ENCODE measurements at places on chromosomes 2 and 18.
A peak's percentile ranks its signal among the peaks of the same experiment; 100 is the strongest.

DNA sequence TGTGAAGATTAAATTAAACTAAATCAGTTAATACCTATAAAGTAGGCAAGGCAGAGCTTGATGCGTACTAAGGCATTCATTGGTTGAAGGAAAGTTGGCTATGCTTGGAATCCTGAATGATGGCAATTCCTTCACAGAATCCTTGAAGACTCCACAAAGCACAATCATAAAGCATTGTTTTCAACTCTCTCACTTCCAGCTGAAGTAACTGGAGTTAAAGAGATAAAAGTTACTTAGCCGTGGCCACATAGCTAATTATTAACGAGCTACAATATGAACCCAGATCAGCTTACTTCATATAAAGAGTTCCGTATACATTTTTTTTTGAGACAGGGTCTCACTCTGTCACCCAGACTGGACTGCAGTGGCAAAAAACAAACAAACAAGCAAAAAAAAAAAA lies 483.9 kb upstream of the DDX18 start:
- no peak for DNase-seq

- no peak for DNase-seq
These were observed 66.4 kb upstream of the BOD1L2 start for GRCh38 chr18:57080479-57080878.

DNA sequence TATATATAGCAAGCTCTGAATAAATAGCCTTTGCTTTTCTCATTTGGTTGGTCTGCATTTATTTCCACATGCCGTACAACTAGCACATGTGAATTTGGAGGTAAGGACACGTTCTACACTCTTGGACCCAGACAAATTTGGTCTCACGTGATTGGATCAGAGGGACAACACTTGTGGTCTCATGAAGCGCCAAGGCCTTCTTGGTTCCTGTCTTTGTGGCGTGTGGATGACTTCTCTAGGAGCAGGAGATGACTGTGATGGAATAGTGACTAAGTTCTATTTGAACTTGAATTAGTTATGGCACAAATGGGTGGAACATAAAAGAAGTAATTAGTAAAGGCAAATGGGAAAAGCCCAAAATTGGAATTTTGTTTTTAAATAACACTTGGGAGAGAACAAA lies 206.9 kb downstream of the BCL2 start:
- no peak for DNase-seq

- no peak for DNase-seq
These were observed 30.1 kb downstream of the KCTD18 start for GRCh38 chr2:200479692-200480265.

GRCh38 chr2:100339823-100340222 lies 17.5 kb upstream of the LONRF2 start:
- DNase-seq, result no peak

DNA sequence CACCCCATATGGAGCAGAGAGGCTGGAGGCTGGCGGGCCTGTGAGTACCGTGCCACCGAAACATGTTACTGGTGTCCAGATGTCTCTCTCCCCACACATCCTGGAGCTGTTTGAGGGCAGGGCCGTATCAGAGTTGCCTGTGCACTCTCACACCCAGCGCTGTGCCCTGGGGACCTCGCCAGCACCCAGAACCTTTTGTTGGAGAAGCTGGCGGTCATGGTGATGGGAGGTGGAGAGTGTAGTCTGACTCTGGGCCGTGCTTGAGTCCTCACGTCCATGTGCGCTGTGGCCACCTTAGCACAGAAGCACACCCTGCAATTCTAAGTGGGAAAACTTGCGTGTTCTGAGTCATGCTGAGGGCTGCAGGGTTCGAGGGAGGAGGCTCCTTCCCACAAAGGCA lies 259.2 kb downstream of the NDUFA10 start:
- no peak for DNase-seq

DNA sequence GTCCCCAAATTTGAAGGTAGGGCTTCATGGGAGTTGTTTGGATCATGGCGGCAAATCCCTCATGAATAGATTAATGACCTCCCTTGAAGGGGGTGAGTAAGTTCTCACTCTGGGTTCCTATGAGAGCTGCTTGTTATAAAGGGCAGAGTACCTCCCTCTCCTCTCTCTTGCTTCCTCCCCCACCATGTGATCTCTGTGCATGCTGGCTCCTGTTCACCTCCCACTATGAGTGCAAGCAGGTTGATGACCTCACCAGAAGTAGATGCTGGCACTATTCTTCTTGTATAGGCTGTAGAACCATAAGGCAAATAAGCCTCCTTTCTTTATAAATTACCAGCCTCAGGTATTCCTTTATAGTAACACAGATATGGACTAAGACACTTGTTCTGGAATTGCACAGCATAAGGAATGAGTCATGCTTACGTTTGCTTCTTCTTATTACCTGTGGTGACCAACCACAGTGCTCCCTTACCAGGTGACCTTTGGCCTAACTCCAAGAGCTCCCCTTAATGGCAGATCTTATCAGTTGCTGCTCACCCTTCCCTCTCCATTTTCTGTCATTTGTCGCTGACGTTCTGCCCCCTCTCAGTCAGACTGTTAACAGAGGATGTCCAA lies 559.5 kb upstream of the GCFC2 start:
- DNase-seq, result no peak

DNA sequence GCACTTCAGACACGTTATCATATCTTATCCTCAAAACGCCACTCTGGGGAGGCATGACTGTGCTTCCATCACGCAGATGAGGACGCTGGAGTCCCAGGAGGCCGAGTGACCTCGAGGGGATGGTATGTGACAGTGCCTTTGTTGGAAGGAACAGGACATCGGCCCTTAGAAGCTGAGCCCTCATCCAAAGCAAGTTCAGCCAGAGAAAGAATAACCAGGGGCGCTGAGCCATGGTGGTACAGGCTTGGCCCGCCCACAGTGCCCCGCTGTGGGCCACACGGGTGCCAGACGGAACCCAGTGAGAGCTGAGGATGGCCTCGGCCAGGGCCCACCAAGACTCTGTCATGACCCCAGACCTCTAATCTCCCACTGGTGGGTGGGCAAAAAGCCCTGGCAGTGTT lies 31.3 kb downstream of the HS1BP3 start:
- DNase-seq, result no peak

GRCh38 chr18:45107425-45107824 lies 426.7 kb downstream of the SETBP1 start:
- DNase-seq, result no peak

DNA sequence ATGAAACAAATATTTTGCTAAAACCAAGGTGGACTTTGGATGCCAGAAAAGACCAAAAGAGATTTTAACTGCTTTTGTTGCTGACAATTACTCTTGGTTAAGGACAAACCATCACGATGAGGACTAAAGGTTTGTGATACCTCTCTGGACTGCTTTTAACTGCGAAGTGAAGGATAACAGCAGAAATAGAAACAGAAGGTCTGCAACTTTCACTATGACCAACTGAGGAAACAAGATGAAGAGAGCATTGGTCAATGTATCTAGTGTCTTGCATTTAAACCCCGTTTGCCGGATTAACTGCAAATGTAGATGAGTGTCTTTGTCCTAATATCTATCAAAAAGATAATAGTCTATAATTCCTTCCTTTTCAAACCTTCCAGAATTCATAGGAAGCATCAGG lies 541.7 kb downstream of the ERBB4 start:
- DNase-seq, result no peak

DNA sequence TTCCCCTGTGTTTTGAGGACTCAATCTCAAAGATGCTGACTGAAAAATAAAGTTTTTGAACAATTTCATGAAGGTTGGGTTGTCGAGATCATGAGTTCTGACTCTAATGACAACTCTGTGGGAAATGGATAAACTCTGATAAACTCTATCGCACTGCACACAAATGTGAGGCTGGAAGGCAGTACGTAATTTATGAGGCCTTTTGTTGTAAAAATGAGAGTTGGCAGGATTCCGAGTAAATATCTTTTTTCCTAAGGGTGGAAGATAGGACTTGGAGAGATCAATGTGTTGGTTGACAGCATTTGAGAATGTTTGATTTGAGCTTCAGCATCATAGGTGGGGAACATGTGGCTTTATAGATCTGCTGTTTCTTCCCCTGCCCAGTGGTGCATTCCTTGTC lies 90.4 kb downstream of the SPTBN1 start:
- DNase-seq, result no peak

DNA sequence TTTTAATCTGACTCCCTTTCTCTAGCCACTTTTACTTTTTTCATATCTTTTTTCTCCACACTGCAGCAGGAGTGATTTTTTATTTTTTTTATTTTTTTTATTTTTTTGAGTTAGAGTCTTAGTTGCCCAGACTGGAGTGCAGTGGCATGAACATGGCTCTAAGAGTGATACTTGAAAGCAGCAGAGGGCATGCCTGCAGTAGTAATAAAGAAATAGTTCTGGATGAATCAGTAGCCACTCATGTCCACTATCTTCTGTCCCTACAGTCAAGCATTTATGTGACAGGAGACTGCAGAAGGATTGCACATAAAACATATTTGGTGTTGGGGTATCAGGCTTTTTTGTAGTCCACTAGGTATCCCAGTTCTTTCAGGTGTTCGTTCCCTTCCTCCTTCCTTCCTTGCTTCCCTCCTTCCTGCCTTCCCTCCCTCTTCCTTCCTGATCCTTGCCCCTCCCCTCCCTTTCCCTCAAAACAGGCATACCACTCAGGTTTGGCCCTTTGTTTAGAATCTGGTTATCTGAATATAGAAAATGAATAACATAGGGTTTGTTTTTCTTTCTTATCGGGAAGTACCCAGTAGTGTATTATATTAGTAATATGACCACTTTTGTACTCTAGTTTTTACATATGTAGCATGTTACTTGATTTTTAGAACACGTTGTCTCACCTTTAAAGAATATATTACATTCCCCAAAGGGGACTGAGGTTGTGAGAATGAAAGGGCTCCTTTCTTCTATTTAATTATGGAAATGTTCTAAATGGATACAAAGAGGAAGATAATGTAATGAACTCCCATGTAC lies 23.5 kb downstream of the MIB1 start:
- DNase-seq, result no peak

DNA sequence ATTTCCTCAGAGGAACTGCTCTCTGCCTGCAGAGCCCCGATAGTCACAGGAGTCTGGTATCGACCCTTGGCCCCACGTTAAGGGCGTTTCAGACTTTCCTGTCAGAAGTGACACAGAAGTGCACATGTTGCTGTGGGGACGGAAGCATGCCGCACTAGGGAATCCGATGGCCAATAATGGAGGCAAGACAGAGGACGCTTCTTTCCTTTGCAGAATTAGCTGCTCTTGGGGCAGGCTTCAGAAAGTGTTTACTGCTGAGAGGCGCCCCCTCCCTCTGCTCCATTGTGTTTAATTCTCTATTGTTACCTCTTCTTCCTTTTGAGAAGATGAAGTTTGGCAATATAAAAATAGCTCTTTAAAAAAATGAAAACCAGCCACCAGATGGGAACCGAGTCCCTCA lies 118.6 kb upstream of the EML6 start:
- DNase-seq, result no peak

DNA sequence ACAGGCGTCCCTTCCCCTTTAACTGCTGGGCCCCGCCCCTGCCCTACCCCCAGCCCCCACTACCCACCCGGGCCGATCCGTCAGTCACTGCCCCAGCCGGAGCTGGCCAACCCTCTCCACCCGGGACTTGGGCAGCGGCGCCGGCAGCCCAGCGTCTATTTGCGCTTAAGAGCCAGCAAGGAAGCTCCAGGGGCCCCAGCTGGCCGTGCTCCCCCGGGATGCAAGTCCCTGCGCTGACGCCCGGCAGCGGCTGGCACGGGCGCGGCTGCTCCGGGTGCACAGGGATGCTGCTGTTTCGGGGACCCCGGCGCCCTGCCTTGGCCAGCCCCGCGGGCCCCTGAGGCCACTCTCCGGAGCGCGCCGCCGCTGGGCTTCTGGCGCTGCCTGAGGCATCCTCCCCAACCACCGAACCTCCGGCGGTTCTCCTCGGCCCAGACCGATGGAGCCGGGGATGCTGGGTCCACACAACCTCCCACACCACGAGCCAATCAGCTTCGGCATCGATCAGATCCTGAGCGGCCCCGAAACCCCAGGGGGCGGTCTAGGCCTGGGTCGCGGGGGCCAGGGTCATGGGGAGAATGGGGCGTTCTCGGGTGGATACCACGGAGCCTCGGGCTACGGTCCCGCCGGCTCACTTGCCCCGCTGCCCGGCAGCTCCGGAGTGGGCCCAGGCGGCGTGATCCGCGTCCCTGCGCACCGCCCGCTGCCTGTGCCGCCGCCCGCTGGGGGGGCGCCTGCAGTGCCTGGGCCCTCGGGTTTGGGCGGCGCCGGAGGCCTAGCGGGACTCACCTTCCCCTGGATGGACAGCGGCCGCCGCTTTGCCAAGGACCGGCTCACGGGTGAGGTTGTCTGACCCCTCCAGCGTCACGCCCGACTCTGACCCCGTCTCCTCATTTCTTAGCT lies at the start of gene TLX2:
Gene TLX2, plus strand, starts transcription at position 83 of the 903 bp plus-strand sequence. Its CDS starts 357 bp downstream, at position 440.
- DNase-seq, result no peak

GRCh38 chr2:86301711-86302202 lies 35.7 kb downstream of the REEP1 start:
- no peak for DNase-seq

DNA sequence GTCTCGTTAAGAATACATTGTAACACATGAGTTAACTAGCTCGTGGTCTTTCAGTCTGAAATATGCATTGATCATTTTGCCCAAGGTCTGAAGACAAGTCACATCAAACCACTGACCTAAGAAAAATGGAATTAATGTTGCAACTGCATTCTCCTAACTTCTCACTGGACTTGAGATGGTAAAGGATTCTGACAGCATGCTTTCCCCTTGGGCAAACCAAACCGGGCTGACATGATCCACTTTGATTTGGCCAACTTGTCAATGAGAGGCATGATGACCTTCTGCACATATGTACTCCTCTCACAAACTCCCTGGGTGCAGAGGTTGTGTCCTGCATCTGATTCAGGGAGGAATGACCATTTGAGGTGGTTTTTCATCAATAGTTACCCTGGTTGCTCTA lies 1982.5 kb upstream of the PIK3C3 start:
- DNase-seq, result no peak

DNA sequence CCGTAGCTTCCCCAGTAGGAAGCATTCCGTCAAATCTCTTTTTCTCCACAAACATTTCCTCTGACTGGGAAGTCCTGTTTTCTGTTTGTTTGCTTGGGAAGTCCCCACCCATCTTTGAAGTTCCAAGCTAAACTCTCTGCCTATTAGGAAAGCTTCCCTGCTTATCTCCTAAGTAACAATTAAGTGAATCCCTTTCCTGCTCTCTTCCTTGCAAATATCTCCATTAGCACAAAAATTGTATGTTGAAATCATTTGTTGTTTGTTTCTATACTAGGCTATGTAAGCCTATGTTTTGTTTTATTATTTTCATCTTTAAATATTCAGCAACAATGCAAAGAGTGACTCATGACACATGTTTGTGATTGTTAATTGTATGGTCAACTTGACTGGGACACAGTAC lies 812.6 kb upstream of the LRATD1 start:
- DNase-seq, result no peak

GRCh38 chr2:199704358-199705238 lies 146.4 kb downstream of the FTCDNL1 start:
- DNase-seq, result peak; percentile 19

GRCh38 chr18:24009651-24010333 lies 4.8 kb upstream of the TTC39C start:
- DNase-seq, result no peak
